ENCODE measurements at places on chromosomes 5 and 9.

DNA sequence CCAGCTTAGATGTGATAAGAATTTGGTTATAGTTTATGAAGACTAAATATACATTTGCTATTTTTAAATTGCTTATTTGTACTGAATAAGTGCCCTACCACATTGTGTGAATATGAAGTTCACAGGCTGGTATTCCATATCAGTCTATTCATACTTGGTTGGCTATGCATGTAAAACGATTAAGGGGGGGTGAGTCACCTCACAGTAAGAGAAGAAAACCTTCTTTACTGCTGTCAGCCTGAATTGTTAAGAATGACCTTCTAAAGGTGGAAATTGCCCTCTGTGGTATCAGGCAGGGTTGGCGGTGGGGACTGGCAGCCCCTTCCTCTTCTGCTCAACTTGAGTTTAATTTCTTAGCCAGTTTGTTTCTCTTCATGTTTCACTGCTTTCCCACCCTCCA lies 127.0 kb upstream of the RPS23 start:
- no peak for DNase-seq

GRCh38 chr9:126548312-126548711 lies 65.4 kb upstream of the LMX1B start:
- DNase-seq = no peak

GRCh38 chr5:166772770-166773169 lies 1518.7 kb upstream of the WWC1 start:
- DNase-seq = no peak

GRCh38 chr5:26245321-26245720 lies 793.1 kb downstream of the CDH9 start:
- no peak for DNase-seq

GRCh38 chr5:174916227-174916626 lies 191.8 kb downstream of the MSX2 start:
- no peak for DNase-seq

DNA sequence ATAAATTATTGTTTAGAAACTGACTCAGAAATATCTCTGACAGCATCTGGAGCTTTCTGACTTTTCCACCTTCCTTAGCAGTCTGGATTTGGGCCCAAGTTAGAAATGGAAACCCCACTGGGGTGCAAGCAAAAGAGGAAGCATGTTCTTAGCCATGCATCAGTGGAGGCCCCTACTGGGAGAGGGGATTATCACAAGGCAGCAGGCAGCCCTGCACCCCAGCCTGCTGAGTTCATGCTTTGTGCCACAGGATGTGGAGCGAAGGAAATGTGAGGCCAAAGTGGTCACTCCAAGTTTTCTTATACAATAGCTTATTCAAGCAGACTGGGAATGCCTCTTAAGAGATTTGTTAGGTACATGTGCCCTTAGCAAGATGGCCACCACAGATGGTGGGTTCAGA lies 146.5 kb upstream of the TLX3 start:
- DNase-seq = no peak

DNA sequence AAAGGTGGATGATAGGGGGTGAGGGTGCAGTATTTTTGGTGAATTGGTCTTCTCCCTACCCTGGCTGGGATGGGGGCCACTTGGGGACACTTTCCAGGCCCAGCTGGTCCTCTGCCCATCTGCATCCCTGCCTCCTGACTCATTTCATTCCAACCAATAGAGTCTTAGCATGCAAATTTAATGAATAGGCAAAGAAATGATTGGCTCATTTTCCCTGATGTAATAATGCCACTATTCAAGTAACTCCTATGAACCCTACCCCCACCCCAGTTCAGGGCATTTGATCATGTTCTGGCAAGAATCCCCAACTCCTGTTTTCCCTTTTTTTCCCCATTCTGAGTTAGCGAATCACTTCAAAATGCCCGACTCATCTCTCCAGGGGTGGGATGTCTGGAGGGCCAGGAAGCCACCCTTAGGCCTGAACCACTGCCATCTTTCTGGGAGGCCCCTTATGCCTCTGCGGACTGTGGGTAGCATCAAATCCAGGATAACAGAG lies 56.7 kb downstream of the PCDH1 start:
- DNase-seq = no peak

All from T-helper 1 cell (primary cell).